Breast epithelium (tissue), 4 donors: ENCODE measurements at places on chromosomes 2 and 18.

GRCh38 chr2:184555352-184555751, 43.0 kb upstream of the ZNF804A start:
- no peak for DNase-seq
- no peaks in the 10 kb centered on the region for H3K4me1 ChIP-seq
- H3K4me3 ChIP-seq, result no peak overlapping the region
- no peaks in the 10 kb centered on the region for H3K27me3 ChIP-seq

GRCh38 chr2:132429941-132430573, 13.5 kb downstream of the GPR39 start:
- no peak overlapping the region for H3K27ac ChIP-seq
- no peaks in the 10 kb centered on the region for H3K4me1 ChIP-seq
- DNase-seq, result no peak
- no peak overlapping the region for H3K4me3 ChIP-seq

- no peak overlapping the region for H3K27ac ChIP-seq
- H3K36me3 ChIP-seq, result no peaks in the 10 kb centered on the region
- H3K27me3 ChIP-seq, result no peaks in the 10 kb centered on the region
- H3K4me3 ChIP-seq, result no peak overlapping the region
- no peaks in the 10 kb centered on the region for H3K4me1 ChIP-seq
- no peak for DNase-seq
Observed at GRCh38 chr2:8885449-8886201, 48.2 kb upstream of the KIDINS220 start.

DNA sequence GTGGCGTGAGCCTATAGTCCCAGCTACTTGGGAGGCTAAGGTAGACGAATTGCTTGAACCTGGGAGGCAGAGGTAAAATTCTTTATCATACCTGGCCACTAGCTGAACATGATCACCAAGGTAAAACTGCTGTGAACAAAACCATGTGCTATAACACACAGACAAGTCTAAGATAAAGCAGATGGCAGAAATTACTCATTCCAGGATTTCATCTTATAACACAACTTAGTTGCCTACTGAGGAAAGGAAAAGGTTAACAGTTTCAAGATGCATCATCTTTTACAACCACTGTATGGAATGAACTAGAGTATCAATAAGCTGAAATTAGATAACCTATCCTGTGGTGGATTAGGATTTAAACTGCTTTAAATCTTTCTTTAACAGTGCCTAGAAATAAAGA, 8.3 kb downstream of the ARL5A start:
- H3K27me3 ChIP-seq, result no peaks in the 10 kb centered on the region
- DNase-seq, result no peak
- no peaks in the 10 kb centered on the region for H3K36me3 ChIP-seq
- H3K4me1 ChIP-seq, result peaks cover 2% of the 10 kb centered on the region
- no peak overlapping the region for H3K27ac ChIP-seq

GRCh38 chr2:169712791-169713227, 18.5 kb downstream of the PHOSPHO2 start:
- no peak for DNase-seq
- no peak overlapping the region for H3K27ac ChIP-seq
- H3K36me3 ChIP-seq, result no peaks in the 10 kb centered on the region

- no peak overlapping the region for H3K27ac ChIP-seq
- DNase-seq, result no peak
- no peaks in the 10 kb centered on the region for H3K36me3 ChIP-seq
- H3K4me1 ChIP-seq, result no peaks in the 10 kb centered on the region
Observed at GRCh38 chr2:206480161-206480560, 36.8 kb downstream of the ADAM23 start.
